PC-9 (cell line): ENCODE measurements at places on chromosomes 7 and 10. TPM values are rescaled to one million over a fixed set of nuclear protein-coding genes. Genes with fewer than 3 reads are reported as not detected.

DNA sequence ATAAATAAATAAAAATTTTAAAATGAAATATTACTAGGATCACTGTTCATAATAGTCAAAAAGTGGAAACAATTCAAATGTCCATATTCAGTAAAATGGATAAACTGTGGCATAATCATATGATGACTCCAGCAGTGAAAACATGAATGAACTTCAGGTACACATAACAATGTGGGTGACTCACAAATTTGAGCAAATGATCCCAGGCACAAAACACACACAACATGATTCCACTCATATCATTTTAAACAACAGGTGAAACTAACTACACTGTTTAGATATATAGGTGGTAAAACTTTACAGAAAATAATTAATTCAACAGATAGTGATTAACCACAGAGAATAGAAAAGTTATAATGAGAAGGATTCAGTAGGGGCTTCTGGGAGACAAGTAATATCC is 14.7 kb upstream of the SAMD8 start:
- DNase-seq: no peak

GRCh38 chr7:111053035-111053434 is 37.9 kb upstream of the LRRN3 start:
- DNase-seq: no peak

- DNase-seq: no peak
Observed at GRCh38 chr10:117646718-117647117, 104.2 kb downstream of the EMX2 start.

CYP2C9 gene
- total RNA-seq: not detected in 2 replicates

VWDE gene
- total RNA-seq: 27.3 and 28.8 TPM in 2 replicates

NEUROD6 gene
- total RNA-seq: not detected in 2 replicates
